ENCODE measurements at places on chromosomes 1 and 21.

GRCh38 chr1:87894062-87894461 is 565.4 kb downstream of the LMO4 start:
- DNase-seq: no peak

DNA sequence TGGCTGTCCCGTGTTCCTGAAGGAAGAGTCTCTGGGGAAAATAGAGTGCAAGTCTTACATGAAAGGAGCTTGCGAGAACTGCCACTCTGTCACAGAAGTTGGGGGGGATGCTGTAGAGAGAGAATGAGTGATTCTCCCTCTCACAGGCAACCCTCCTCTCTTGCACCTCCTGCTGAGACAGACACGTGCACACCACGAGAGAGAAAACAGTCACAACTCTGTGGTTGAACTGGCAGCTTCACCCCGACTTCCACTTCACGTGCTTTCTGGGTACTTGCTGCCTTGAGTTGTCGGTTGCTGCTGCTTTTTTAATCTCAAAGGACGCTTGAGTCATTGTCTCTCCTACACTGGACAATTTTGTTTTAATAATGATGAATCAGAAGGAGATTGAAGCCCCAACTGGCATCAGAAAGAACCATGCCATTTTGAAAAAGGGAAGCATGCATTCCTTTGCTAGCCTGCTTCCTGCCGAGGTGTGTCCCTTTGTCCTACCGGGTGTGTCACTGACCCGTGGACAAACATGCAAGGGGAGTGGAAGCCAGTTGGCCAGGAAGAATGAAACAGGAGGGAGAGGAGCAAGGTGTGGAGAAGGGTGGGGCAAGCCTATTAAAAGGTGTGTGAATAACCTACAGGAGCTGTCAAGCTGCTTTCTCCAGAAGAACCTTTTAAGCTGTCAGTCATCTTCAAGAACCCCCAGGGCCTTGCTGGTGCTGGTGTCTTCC is 164.2 kb downstream of the CACNA1E start:
- DNase-seq: no peak

- DNase-seq: no peak
Observed at GRCh38 chr1:224851848-224852261, 77.6 kb upstream of the DNAH14 start.

DNA sequence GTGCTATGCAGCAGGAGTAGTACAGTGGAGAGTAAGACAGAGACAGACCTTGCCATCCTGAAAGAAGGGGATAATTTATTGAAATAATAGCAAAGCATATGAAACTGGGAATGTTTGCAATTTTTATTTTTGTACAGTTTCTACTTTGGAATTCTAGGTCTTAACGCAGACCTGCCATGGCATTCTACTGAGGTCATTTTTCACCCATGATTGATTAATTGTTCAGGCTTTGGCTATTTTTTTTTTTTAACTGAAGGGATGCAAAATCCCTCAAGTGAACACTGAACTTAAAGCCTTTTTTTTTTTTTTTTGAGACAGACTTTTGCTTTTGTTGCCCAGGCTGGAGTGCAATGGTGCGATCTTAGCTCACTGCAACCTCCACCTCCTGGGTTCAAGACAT is 27.1 kb downstream of the MTF2 start:
- no peak for DNase-seq
